ENCODE measurements at places on chromosomes 6 and 20.
A peak's percentile ranks its signal among the peaks of the same experiment; 100 is the strongest.

GRCh38 chr6:20658053-20658452, 123.8 kb downstream of the CDKAL1 start:
- DNase-seq, result no peak

GRCh38 chr6:151207674-151208073, 32.1 kb upstream of the AKAP12 start:
- no peak for DNase-seq

DNA sequence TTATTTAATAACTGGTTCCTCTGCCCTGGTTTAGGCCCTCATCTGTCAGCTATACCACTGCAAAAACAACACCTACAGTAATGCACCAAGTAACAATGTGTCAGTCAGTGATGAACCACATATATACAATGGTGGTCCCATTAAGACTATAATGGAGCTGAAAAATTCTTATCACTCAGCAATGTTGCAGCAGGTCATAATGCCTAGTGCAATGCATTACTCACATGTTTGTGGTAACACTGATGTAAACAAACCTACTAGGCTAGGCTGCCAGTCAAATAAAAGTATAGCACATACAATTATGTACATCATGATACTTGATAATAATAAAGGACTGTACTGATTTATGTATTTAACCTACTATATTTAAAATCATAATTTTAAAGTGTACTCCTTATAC, 31.3 kb downstream of the RARS2 start:
- no peak for DNase-seq

- DNase-seq, result peak; percentile 87
Measured at GRCh38 chr6:47483853-47484546, 6.4 kb downstream of the CD2AP start.

DNA sequence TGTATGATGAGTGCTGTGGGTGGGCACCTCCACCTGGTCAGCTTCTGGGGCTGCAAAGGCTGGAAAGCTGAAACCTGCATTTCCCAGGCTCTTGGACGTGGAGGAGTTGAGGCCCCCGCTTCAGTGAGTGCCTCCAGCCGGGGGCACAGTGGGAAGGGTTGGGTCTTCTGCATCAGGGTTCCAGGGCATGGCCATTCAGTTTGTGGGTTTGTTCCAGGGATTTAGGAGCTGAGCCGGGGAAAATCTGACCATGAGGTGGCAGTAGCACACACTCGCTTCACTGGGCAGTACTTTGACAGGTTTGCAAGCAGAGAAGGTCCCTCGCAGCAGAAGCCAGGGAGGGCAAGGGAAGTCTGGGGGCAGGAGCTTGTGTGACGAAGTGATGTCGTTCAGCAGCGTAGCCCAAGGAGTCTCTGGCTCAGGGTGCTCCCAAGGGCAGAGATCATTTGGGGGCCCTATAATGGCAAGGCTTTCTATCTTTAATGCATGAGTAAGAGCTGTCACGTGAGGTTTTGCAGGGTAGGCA, 69.5 kb upstream of the SULF2 start:
- DNase-seq, result peak; percentile 57

- peak; percentile 98 for DNase-seq
Measured at GRCh38 chr20:53582574-53583351, 10.9 kb downstream of the ZNF217 start.

DNA sequence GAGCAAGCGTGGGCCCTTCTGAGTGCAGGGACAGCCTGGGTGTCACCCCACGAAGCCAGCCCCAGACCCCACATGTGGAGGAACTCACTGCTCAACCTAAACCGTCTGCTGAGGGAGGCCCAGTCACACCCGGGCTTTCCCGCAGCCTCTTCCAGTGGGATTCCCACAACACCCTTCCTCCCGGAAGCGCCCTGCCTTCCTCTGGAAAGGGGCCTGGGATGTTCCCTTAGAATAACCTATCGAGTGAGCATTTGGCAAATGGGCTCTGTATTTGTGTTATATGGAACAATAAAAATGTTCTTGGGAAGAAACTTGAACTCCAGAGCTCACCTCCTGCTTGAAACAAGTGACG, 100.0 kb upstream of the DUSP22 start:
- no peak for DNase-seq

GRCh38 chr20:35192118-35192872, 20.4 kb downstream of the PROCR start:
- peak; percentile 4 for DNase-seq

GRCh38 chr20:6673071-6673470, 94.4 kb upstream of the BMP2 start:
- no peak for DNase-seq

GRCh38 chr6:43903739-43904290, 133.8 kb downstream of the VEGFA start:
- DNase-seq, result no peak

DNA sequence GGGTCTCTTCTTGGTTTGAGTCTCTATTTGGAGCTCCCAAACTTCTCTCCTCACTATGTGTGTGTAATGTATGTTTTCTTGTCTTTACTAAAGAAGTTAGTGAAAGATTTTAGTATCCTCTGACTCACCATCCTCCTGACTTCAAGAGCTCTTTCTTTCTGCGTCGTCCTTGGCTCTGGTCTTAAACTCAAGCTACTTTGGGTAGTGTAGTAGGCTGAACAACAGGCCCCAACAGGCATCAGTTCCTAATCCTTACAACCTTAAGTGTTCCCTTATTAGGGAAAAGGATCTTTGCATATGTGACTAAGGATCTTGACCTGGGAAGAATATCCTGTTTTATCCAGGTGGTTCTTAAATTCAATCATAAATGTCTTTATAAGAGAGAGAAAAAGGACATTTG, 810.2 kb downstream of the MAFB start:
- DNase-seq, result peak; percentile 68

DNA sequence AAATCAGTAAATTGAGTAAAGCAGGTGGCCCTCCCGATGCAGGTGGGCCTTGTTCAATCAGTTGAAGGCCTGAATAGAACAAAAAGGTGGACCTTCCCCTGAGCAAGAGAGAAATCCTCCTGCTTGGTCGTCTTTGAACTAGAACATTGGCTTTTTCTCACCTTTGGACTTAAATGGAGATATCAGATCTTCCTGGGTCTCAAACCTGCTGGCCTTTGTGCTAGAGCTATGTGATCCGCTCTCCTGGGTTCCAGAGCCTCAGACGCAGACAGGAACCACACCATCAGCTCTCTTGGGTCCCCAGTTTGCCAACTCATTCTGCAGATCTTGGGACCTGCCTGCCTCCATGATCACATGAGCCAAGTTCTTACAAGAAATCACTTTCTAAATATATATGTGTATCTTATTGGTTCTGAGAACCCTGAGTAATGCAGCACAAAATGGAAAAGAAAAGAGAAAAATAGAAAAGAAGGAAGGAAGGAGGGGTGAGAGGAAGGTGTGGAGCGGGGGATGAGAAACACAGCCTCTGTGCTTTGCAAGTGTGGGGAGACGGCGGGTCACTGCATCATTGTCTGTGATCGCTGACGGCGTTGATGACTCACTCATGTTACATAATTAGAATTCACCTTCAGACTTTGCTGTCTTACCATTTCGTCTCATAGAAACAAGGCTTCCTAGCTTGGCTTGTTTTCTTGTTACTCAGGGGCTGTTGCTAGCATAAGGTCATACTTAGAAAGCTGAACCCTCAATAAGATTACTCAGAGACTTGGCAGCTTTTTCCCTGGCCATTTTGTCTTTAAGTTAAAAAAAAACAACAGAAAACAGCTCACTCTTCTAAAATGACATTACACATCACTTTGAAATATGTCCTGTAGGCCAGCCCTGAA, 85.7 kb upstream of the NEDD9 start:
- DNase-seq, result peak; percentile 99

DNA sequence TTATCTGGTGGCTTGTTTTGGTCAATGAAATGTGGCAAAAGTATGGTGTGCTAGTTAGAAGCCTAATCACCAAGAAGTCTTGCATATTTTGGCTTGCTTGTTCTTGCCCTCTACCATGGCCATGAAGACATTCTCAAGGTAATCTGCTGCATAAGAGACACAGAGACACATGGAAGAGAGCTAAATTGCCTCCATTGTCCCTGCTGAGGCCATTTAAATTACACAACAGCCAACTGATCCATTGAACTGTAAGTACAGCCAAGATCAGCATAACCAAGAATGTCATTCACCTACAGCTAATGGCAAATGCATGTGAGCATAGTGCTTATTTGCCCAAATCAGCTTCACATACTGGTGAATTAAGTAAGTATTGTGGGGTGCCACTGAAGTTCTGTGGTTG, 603.8 kb downstream of the FRK start:
- no peak for DNase-seq

GRCh38 chr6:158369241-158369640, 57.0 kb downstream of the TULP4 start:
- DNase-seq, result no peak

DNA sequence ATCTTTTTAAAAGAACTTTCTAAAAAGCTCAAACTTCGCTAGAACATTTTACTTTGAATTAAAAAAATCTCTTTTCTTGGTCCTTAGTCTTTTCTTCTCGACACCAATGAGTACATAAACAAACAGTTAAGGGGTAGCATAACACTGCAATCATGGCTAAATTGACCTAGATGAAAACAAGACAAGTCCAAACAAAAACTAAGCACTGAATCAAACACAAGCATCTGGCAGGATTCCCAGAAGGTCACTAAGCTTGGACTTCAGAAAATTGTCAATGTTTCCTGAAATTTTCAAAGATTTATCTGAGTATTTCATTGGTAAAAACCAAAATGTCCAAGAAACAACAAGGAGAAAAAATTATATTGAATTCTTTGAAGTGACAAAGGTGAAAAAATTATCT, 5.0 kb downstream of the COL21A1 start:
- peak; percentile 57 for DNase-seq

DNA sequence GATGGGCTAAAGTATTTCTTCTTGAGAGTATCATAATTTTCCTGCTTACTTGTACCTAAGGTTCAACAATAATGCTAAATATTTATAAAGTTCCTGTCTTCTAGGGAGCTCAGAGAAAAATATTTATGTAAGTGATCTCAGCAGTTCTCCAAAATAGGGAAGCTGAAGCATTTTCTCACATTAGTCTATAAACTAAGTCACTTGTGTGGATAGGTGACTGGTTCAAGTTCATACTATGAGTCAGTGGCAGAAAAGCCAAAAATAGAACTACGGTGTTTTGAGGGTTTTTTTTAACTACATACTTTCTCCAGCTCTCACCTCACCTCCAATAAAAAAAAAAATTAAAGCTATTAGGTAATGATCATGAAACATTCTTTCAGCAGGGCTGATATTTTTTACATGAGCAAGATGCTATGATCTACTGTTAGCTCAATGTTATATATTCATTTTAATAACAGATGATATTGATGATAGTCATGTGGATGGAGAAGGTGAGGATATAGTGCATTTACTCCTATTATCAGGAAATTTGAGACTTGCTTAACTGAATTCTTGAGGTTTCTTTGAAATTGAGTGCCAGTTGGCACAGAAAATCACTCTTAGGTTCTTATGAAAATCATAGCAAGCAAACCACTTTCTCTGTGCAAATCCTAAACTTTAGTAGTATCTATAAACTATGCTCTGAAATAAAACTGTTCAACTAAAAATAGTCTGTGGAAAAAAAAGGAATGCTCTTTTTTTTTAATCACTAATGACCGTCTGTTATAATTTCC, 4.1 kb upstream of the MOXD1 start:
- peak; percentile 37 for DNase-seq

- DNase-seq, result no peak
Measured at GRCh38 chr6:1971612-1972011, 273.8 kb downstream of the GMDS start.

DNA sequence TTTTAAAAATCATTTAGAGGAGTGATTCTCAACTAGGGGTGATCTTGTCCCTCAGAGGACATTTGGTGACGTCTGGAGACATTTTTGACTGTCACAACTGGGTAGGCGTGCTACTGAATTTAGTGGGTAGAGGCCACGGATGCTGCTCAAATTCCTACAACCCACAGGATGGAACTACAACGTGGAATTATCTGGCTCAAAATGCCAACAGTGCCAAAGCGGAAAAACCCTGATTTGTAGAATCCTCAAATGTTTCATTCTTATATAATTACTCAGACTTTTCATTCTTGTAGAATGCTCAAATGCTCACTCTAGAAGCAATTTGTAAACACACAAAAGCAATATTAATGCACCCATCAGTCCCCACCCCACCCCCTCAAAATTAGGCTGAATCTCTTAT, 229.8 kb downstream of the ZMYND8 start:
- peak; percentile 21 for DNase-seq

DNA sequence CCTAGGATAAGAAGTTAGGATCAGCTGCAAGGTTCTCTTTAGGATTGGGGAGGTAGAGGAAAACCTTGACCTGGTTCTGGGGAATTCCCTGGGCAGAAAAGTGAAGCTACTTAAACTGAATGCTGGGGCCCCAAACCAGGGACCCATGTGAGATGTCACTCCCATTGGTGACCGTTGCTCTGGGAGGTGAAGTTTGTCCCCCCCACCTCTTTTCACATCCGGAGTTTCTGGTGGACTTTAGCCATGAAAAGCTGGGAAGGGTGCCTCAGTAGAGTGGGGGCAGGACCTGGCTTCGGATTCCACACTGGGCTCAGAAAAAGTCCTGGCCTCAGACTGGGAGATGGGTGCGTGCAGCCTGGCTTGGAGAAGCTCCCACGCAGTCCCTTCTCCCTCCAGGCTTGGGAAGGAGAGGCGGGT, 13.2 kb downstream of the TJAP1 start:
- DNase-seq, result no peak

DNA sequence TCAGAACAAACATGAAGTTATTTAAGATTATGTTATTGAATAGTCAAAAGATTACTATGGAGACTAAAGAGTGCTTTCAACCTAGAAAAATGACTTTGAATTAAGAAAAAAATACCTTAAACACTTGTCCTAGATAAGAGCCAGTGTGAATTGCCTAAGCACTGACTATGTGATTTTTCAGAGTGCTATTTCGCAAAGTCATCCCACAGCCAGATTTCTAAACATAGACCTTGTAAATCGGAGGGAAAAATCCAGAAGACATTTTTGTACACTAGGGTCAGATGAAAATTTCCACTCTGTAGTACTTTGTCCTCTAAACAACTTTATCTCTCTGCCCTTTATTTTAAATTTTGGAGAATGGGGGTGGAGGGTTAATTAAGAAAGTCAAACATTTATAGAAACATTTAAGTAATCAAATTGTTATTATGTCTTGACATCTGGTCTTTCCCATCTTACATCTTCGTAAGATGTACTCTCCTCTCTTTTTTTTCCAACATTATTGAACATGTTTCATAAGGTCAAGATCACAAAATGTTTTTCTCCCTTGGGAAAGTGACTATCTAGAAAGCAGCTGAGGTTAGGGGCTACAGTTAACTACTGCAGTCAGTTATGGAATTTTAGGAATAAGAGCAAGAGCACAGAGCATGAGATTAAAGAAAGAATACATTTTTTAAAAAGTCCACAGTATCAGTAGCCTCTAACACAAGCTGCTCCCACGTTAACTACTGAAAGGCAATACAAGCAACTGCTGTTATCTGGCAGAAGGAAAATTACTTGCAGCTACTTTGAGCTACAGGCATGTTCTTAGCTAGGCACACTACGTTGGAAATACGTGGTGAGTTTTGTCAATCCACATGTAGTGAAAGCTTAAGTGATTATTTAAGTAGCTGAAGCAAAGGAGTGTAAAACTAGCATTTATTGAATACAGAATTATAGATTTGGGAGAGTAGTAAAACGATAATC, 648.5 kb downstream of the HTR1B start:
- DNase-seq, result no peak
